Fibroblast of the aortic adventitia (primary cell): ENCODE measurements at places on chromosomes 11 and 22. TPM values are rescaled to one million over a fixed set of nuclear protein-coding genes. Genes with fewer than 3 reads are reported as not detected.

DNA sequence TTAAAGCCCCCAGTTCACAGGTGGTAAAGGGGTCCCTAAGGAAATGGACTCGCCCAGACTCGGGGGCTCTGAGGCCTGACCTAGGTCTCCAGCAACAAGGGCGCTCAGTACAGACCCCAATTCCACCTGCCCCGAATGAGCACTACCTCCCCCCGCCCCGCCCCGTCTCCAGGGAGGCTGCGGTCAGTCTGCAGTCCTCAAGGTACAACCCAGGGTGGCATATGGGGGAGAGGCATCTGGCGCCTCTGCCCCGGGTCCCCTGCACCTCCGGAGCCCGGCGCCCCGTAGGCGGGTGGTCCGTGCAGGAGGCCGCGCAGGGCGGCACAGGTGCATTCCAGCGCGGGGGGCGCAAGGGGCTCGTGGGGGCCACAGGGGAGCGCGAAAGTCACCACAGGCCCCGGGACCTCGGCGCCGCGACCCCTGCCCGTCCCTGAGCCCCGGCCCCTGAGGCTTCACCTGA lies 361 bp downstream of the CTSD start:
- no peak for DNase-seq

DNA sequence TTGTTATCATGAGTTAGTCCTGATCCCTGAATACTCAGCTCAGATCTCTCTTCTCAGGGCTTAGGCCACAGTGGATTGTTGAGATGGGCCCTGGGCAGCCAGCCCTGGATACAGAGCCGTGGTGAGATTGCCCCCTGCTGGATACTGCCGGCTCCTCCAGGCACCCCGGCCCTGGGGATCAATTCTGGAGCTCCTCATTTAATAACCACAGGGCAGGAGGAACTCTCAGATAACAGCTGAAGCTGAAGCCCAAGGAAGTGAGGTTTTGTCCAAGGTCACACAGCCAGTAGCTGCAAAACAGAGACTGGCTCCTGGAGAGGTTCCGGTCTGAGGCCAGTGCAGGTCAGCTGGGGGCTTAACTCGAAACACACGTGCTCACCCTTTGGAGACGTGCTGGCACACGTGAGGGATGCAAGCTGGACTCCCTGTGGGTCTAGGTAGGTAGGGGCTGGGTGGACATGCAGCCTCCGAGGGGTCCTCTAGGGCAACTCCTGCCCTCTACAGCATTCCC lies 16.0 kb downstream of the USH1C start:
- peak; percentile 43 for DNase-seq

GRCh38 chr11:1218788-1219445 lies 3.9 kb upstream of the MUC5B start:
- DNase-seq: no peak

DNA sequence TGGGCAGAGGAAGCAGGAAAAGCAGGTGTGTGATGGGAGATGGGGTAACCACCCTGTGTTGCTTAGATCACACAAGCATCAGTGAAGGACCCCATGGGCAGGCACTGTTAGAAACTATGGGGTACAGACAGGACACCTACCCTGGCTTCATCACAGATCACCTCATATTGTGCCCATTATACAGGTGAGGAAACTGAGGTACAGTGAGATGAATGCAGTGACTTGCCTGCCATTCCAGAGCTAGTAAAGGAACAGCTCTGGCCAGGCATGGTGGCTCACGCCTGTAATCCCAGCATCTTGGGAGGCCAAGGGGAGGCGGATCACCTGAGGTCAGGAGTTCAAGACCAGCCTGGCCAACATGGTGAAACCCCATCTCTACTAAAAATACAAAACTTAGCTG lies 5.9 kb upstream of the MARK2 start:
- DNase-seq: no peak

- no peak for DNase-seq
Observed at GRCh38 chr11:2732261-2732939, 32.6 kb upstream of the KCNQ1OT1 start.

DNA sequence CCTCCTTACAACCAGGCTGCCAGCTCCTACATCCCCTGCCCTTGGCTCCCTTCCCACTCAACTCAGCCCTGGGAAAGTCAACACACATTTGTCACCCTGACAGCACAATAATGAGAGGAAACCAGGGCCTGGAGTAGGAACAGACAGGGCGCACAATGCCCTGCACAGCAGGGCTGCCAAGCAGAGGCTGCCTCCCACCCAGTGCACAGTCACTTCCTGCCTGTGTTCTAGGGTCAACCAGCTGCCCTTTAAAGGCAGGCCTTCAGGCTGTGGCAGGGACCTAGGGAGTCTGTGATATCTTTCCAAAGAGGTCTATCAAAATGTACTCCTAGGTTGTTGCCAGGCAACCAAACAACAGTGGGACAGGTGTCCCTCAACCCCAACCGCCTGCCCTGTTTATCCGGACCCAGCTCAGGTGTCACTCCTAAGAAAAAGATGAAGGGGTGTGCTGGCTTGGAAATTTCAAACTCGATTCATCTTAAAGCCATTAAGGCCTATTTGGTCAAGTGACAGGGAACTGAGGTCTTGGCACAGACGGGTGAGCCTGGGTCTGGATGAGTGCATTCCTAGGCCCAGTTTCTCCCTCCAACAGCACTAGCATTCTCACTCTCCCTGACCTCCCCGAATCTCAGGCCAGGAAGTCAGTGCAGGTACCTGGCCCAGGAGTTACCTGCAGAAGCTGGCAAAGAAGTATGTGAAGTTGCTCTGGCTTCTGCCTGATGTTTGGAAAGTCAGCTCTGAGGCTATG lies 110.3 kb upstream of the PITPNB start:
- DNase-seq: peak; percentile 82

- DNase-seq: no peak
Observed at GRCh38 chr11:129324533-129325175, 51.0 kb upstream of the BARX2 start.

DNA sequence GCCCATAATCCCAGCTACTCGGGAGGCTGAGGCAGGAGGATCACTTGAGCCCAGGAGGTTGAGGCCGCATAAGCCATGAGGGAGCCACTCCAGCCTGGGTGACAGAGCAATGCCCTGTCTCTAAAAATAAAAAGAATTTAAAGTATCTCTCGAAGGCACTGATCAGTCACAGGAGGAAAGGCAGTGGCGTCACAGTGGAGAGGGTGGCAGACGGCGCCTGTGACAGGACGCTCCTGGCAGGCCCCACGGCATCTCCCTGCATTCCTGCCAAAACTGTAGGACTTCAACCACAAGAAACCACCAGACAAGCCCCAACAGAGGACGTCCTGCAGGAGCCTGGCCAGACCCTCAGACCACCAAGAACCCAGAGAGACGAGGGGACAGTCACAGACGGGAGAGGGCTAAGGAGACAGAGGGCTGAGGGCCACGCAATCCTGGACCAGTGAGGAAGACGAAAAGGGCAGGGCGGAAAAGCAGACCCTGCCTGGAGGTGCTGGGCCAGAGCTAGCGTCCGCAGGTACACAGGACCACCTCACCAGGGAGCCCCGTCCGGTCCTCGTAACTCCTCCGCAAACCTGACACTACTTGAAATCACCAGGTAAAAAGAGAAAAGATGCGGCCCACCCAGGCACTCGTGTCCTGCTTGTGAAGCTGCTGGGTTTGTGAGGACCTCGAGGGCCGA lies 5.9 kb downstream of the RNH1 start:
- no peak for DNase-seq

DNA sequence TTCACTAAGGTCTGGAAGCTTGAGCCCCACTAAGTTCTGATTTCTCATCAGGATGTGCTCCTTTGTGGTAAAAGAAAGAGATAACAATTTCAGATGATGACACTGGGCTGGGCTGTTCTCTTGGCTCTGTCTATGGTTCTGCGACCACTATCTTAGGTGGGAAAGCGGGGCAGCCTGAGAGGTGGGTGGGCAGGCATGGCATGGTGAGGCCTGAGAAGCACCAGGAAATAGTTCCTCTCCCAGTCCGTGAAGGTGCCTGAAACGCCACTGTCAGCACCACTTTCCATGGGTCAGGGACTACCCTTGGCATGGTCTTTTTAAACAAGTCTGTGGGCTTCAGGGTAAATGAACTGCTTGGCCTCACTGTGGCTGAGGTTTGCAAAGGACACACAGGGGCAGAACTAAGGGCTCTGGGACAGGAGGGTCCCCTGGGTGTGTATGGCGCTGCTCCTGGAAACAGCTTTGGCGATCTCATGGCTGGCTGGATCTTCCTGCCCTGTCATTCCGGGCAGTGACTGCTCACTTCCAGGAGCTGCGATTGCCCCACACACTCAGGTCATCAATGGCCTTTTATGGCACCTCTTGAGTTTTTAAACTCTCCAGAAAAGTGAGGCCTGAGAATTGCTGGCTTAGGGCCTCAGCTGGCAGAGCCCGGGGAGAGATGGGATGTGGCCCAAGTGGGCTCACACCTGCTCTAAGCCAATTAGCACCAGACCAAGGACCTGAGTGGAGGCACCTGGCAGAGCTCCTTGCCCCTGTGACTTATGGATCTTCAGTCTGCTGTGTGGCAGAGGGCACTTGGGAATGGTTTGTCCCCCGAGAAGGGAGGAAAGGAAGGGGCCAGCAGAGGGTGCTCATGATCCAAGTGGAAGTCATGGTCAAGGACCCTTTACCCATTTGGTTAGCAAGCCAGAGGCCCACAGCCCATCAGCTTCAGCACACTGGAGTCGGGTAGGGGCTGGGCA lies 55.6 kb upstream of the LYVE1 start:
- DNase-seq: peak; percentile 16

DNA sequence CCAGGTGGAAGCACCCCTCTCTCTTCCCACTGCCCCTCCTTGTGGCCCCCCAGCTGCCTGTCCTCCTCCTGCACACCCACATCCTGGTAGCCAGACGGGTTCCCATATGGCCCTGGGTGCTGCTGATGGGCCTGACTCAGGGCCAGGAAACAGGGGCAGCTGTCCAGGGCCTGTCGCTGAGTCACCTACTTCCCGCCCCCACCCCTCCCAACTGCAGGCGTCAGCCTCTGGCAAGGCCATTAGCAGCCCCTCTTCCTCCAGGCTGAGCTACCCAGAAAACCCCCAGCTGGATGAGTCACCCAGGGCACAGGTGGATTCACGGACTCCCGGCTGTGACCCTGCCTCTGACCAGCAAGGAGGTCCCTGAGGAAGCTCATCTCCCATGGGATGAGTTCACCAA lies 6.9 kb upstream of the GAL start:
- DNase-seq: peak; percentile 55

- DNase-seq: no peak
Observed at GRCh38 chr11:3130269-3131071, 34.6 kb downstream of the OSBPL5 start.

DNA sequence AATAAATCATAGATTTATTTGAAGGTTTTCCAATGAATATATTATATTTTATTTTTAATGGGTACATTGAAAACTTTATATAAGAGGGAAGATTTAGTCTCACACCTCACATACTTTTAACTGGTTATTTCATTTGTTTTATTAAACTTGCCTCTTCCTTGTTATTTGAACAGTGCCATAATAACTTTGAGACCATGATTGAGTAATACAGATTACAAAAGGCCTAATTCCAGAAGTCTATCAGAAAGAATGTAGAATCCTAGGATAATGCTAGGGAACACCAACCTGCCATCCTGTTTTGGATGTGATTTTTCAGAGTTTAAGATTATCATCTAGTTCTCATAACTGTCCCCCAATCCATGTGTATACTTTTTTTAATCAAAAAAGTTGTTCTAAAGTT lies 102.7 kb upstream of the BIRC3 start:
- DNase-seq: no peak

DNA sequence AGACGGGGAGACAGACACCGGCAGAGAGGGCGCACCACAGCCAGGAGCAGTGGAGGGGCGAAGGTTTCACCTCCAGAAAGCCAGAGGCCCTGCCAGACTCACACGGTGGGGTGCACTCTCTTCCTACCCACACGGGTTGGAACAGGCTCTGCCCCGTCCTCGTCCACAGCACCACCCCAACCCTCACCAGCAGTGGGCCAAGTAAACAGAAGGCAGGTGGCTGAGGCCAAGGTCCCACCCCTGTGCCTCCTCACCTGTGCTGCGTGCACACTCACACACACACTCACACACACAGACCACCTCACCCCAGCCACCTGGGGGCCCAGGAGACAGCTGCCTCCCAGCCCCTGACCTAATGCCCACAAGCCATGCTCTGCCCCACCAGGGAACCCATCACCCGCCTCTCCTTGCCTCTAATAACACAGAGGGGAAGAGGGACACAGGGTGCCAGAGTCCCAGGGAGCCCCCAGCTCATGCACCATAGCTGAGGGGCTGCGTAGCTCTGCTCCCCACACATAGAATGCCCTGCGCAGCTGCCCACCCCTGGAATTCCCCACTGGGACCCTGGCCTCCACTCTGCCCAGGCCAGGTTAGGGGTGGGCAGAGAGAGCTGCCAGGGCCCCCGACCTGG lies 3.1 kb downstream of the CYB5R3 start:
- DNase-seq: no peak

DNA sequence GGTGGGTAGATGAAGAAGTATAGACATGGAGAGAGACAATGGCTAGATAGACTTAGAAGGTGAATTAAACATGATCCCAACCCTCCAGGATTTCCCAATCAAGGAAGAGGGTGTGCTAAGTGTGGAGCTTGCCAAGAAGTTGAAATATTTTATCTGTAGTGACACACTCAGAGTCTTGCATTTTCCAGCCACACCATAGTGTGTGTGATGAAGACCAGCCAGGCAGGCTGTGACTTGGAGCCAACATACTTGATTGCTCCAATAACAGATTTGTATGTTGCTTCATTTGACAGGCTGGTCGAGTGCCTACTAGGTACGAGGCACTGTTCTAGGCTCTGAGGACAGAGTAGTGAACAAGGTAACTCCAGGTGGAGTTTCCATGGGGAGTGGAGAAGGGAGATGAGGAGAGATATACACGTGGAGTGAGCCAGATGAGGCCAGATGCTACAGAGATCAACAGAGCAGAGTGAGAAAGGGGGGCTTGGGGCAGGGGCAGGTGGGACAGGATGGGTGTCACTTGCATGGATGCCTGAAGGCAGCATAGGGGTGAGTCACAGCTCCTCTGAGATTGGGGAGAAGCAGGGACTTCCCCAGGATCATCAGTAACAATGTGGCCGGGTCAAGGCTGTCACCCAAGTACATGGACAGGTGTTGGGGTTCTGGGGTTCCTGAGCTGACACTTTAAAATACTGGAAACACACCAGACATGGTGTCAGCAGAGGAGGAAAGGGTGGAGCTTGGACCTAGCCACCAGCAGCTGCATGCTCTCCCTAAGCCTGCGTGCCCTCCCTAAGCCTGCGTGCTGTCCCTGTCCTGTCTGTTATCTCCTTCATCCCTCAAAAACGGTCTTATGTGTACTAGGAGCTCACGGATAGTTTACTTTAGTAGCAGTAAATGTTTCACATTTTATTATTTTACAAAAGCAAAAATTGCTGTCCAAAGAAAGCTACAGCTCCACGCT lies 23.6 kb downstream of the PDGFB start:
- DNase-seq: peak; percentile 88

DNA sequence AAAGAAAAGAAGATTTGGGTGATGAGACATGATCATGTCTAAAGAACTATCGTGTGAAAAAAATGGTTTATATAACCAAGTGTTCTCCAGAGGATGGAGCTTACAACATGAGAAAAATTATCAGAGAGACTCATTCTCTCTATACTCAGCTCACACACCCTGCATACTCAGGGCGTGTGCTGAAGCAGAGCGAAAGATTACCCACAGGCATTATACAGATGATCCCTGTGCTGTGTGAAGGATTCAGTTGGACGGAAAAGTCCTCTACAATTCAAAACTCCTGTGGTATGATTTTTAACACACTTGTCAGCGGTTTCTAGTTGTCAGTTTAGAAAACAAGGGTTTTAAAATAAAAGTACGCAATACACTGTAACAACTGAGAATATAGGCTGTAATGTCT lies 267.3 kb downstream of the DLG2 start:
- DNase-seq: no peak

MCAM gene
- total RNA-seq: 2.2 and 52.1 TPM in 2 replicates

CDHR5 gene
- not detected in 2 replicates for total RNA-seq

TMEM121B gene
- 0.09 and 0.16 TPM in 2 replicates for total RNA-seq
